Stimulated activated CD4-positive, alpha-beta T cell treated with anti-CD3 and anti-CD28 coated beads, Interleukin-2, amount 100 ng/mL, for 48 hours (primary cell): ENCODE measurements at places on chromosomes 5 and 9.

DNA sequence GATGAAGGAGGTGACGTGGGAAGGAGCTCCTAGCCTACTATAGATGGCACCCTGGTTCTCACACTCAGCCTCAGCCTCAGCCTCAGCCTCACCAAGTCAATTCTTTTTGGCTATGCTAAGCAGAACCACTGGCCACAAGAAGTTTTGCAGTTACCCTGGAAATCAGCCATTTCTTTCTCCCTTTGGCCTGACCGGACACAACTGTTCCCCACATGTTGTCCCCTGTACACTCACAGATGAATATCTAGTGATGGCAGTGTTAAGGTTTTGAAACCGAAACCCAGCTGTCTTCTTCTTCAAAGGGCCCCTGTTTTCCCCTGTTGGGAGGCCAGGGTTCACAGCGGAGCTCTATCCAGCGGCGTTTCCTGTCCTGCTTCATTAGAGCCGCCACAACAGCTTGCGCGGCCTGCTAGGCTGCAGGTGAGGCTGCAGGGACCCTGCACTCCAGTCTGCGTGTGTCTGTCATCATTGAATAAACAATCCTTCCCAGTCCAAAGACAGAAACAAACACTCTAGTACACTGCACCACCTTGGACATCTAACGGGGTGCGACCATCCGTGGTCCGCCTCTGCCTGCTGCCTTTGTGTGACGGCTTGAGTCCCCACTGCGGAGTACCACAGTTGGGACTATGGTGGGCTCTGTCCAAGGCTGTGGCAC lies 250.5 kb downstream of the DENND1A start:
- no peak for DNase-seq

DNA sequence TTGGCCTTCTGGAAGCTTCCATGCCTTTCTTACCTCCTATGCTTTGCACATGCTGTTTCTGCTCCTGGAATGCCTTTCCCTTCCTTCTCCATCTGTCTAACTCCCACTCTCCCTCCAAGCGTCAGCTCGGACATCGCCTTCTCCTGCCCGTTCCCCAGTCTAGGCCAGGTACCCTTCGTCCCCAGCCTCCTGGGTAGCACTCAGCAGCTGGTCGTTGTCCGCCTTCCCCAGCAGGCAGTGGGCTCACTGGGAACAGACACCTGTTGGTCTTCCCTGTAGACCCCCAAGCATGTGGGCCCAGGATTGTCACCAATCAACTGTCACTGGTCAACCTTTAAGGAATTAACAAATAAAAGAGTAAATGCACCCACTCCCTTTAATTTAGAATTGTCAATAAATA lies 202.2 kb downstream of the RGS3 start:
- no peak for DNase-seq

DNA sequence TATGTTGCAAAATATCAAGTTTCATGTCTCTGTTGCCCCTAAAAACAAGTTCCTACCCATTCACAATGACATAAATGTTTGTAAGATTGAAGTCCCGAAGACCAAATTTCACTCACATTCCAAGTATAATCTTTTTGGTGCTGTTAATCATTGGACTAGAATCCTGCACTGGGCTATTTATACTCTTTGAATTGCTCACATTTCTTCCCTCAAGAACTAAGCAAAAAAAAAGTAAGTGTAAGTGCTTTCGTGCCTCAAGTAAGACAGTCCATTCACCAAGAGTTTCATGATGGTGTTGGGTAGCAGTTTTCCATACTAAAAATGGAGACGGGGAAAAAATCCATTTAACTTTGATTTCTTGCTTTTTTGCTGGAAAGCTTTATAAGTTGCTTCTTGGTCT lies 242.3 kb downstream of the EBF1 start:
- no peak for DNase-seq

GRCh38 chr9:128529191-128529590 lies 23.2 kb upstream of the SPTAN1 start:
- no peak for DNase-seq

- no peak for DNase-seq
These were observed 22.8 kb upstream of the RGMB start for GRCh38 chr5:98750693-98751092.

GRCh38 chr5:72252574-72253155 lies 67.4 kb downstream of the MRPS27 start:
- DNase-seq = no peak

GRCh38 chr5:145161391-145161790 lies 673.8 kb downstream of the PRELID2 start:
- DNase-seq = no peak

DNA sequence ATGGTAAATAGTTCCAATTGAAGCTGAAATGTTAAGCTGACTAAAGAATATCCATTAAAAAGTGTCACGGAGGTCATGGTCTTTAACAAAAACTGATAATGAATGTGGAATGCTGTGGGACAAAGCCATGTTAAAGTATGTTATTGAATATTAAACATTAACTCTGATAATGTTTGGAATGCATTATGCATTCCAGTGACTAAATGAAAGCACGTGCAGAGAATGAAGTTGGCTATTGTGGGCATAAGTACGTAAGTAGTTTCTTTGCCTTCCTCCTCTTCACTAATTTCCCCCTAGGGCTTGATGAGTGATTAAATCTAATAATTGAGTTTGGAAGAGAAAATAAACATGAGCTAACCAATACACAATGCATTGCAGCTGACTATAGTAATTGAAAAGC lies 640.4 kb upstream of the CDH10 start:
- no peak for DNase-seq

GRCh38 chr5:136337788-136338187 lies 27.6 kb downstream of the TRPC7 start:
- DNase-seq = no peak

GRCh38 chr9:122055701-122056100 lies 37.4 kb downstream of the TTLL11 start:
- DNase-seq = no peak

GRCh38 chr5:98755406-98755805 lies 18.1 kb upstream of the RGMB start:
- no peak for DNase-seq

DNA sequence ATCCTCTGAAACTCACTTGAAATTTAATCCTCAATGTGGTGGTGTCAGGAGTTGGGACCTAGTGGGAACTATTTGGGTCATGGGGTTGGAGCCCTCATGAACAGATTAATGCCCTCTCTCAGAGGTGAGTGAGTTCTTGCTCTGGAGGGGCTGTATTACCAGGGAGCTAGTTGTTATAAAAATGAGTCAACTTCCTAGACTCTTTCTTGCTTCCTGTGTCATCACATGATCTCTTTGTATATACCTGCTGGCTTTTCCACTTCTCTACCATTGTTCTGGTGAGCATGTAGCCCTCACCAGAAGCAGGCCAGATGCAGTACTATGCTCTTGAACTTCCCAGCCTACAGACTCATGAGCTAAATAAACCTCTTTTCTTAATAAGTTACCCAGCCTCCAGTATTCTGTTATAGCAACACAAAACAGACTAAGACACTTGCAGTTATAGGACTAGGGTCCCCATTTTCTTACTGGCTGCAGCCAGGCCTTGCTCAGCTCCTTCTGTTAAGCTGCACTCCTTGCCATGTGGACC lies 127.5 kb downstream of the SUSD1 start:
- DNase-seq = no peak

DNA sequence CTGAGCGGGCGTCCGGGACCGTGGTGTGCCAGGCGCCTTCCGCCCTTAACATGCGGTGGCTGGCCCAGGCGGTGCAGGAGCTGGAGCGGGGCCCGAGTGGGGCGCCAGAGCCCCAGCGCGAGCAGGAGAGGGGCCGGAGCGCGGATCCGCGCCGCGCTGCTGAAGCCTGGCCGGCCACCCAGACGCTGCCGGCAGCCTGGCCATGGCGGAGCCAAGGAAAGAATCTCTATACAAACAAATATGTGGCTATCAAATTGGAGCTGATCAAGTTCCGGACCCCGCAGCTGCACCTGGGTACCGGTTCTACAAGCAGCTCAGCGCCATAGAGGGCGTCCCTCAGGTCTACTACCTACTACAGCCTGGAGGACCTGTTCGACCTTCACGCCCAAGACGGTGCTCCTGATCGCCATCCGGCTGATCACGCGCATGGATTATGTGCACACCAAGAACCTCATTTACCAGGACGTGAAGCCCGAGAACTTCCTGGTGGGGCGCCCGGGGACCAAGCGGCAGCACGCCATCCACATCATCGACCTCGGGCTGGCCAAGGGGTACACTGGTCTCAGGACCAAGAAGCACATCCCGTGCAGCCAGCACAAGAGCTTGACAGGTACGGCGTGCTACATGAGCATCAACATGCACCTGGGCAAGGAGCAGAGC lies 55.8 kb downstream of the JAK2 start:
- DNase-seq = no peak

GRCh38 chr5:135823881-135824280 lies 10.6 kb upstream of the SLC25A48 start:
- DNase-seq = no peak

DNA sequence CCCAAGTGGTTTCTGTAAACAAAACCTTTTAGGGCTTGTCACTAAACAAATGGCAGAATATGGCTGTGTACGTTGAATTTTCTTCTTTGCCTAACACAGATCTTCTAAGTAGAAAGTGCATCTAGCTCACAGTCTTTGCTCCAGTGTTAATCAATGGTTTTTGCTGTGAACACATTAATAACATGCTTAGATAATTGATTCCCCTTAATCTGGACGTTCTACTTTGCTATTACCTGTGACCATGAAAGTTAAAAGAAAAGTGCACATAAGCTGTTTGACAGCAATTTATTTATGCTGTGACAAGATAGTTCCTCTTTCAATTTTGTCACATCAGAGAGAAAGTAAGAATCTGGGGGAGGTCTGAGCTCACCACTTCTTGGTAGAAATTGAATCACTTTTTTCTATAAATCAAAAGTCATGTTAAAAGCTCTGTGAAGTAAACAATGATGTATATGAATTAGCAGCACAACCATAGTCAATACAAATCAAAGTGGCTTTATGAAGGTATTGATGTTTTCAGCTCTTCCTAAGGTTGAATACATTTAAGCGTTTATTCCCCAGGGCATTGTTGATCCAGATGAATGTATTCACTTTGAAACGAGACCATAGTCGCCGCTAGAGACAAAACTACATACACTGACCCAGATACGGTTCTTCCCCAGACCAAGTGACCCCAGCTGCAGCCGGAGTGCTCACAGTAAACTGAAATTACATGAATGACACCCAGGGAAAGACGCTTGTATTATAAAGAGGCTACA lies 174.6 kb upstream of the ZNF608 start:
- no peak for DNase-seq

DNA sequence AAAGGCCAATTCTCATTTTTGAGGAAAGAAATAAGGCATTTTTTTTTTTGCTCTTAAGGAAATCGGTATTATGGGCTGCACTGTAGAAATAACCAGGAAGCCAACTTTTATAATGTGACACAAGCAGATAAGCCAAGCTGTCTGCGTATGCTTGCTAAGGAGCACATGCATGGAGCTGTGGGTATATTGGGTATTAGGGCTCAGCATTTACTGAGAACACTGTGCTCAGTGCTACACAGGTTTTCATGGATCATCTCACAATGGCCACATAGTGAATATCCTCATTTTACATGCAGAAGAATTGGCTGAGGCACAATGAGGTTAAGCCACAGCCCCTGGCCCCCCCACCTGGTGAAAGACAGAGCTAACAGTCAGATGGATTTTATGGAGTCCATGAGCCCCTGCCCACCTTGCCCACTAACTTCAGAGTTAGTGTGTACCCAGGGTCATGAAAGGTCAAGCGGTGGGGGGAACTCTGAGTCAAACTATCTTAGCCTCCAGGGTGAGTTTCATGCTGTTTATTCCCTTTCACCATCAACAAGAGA lies 204.8 kb downstream of the SPATA31A6 start:
- DNase-seq = no peak

DNA sequence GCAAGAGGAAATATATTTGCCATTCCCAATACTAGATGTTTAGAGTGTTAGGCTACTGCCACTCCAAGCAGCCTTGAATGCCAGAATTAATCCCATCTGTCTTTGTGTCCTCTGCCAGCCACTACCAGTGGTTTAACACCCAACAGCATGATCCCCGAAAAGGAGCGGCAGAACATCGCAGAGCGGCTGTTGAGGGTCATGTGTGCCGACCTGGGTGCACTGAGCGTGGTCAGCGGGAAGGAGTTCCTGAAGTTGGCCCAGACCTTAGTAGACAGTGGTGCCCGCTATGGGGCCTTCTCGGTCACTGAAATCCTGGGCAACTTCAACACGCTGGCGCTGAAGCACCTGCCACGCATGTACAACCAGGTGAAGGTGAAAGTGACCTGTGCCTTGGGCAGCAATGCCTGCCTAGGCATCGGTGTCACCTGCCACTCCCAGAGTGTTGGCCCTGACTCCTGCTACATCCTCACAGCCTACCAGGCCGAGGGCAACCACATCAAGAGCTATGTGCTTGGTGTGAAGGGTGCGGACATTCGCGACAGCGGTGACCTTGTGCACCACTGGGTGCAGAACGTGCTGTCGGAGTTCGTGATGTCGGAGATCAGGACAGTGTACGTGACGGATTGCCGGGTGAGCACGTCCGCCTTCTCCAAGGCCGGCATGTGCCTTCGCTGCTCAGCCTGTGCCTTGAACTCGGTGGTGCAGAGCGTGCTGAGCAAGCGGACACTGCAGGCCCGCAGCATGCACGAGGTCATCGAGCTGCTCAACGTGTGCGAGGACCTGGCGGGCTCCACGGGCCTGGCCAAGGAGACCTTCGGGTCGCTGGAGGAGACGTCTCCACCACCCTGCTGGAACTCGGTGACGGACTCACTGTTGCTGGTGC lies 29.3 kb downstream of the AMBP start:
- no peak for DNase-seq

DNA sequence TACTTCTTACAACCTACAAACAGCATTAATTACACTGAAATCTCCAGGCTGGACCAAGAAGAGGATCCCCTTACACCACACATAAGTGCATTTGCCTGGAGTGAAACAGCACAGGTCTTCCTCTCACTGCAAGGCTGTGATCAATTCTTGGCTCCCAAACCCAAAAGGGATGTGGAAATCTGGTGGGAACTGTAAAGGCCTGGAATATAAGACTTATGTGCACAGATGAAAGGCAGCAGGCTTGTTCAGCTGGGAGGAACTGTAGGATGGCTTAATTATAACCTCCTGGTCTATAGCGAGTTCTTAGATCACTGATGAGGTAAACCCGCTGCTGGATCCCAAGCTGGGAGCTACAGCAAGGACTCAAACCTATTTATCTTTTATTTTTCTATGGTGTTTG lies 182.9 kb upstream of the TNC start:
- no peak for DNase-seq

- no peak for DNase-seq
These were observed 74.0 kb downstream of the PCSK5 start for GRCh38 chr9:75964427-75964826.

DNA sequence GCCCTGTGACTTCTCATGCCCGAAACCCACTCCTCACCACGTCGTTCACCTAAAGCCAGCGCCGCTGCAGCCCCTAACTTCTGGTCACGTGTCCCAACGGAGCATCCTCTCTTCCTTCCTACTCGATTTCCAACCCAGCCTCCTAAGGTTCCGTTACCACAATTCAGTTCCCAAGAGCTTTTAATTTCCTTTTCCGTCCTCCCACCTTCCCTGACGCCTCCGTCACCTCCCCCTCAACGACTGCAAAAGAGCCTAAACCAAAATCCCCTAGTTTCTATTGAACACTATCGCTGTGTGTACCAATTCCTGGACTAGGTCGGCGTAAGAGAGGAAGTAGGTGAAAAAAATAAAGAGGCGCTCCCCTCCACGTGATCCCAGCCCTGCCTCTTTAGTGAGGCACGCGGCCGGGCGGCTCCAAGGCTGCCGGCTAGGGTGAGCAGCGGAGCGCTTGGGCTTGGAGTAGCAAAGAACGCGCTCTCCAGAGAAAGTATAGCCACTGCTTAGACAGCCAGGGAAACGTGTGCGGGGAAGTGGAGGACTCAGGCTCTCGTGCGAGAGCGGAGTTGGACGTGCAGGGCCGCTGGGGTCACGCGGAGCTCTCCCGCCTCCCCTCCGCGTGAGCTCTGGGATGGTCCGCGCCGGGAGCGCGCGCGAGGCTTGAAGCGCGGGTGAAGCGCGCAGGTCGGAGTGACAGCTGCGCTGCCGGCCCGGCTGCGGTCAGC lies at the start of the genes CENPP and NOL8:
CENPP (plus strand) TSS at position 685 of the 722 bp plus-strand sequence.
NOL8 (minus strand) TSS at position 82 of the 722 bp plus-strand sequence. CDS start 1,189 bp downstream, outside the sequence.
- DNase-seq = peak; percentile 70
